ENCODE measurements at places on chromosomes 5 and 9.

GRCh38 chr5:19462019-19462418 is 526.0 kb downstream of the CDH18 start:
- no peak for DNase-seq

GRCh38 chr9:6132650-6133049 is 83.0 kb upstream of the IL33 start:
- no peak for DNase-seq

DNA sequence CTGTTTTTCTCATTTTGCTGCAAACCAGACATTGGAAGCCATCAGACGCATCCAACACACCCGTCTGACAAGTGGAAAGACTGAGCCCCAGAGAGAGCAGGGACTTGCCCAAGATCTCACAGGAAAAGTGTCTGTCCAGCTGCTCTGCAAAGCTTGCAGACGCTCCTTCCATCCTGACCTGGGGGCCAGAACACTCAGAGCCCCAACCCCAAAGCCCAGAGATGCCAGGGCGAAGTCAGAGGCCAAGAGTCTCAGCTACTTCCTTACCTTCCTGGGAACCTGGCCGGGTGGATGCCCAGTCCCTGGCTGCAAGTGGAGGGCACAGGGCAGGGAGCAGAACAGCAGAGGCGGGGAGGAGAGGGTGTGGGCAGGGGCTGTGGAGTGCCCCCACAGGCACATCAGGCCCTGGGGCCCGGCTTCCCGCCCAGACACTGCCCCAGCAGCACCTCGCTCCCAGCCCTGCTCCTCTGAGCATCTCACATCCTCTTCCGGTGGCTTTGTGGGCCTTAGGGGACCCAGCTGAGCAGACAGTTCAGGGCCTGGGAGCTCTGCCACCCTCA is 9.7 kb upstream of the RALGDS start:
- peak; percentile 52 for DNase-seq

- DNase-seq, result no peak
These were observed 574.9 kb upstream of the DMAC1 start for GRCh38 chr9:8374471-8374870.

- DNase-seq, result no peak
These were observed 43.8 kb upstream of the RASEF start for GRCh38 chr9:83106772-83107171.

DNA sequence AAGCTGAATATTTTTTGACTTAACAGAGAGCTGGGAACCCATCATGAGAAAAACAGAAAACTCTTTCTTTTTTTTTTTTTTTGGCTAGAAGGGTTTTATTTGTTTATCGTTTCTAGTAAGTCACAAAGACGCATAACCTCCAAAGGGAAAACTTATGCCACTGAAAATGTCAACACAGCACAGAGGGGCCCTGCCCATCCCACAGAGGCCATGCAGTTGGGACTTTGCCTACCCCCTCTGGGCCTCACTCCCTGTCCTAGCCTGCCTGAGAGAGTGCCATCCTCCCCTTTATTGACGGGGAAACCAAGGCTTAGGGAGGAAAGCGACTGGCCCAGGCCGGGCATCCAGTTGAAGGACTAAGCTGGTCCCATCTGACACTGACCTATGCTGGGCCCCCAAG is 74.7 kb downstream of the VAV2 start:
- DNase-seq, result no peak

- DNase-seq, result peak; percentile 86
These were observed 5.3 kb upstream of the ACO1 start for GRCh38 chr9:32378993-32379729.

GRCh38 chr5:139731281-139731680 is 64.3 kb upstream of the PSD2 start:
- DNase-seq, result no peak

GRCh38 chr5:173720286-173720952 is 104.0 kb upstream of the BOD1 start:
- no peak for DNase-seq

DNA sequence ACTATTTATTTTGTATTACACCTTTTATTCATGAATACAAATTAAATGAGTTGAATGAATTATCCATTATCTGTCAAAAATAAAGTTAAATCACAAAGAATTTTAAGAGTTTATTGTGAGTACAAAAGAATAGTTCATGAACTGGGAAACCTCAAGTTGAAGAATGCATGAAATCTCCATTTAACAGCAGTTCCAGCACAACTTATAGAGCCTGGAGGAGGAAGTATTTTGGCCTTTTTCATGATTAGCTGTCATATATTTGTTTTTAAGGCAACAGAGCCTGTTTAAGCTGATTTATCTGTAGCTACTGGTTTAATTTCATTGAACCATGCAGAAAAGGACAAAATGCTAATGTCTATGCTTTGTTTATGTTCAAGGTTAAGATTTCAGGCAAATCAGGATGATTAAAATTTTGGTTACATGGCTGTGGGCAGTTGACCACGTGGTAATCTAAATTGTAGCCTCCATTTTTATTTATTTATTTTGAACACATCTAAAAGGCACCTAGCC is 12.2 kb downstream of the SPINK1 start:
- DNase-seq, result no peak

GRCh38 chr9:131282688-131283422 is 6.5 kb upstream of the FAM78A start:
- DNase-seq, result peak; percentile 40

GRCh38 chr5:150131978-150132694 is 23.5 kb downstream of the PDGFRB start:
- DNase-seq, result no peak

DNA sequence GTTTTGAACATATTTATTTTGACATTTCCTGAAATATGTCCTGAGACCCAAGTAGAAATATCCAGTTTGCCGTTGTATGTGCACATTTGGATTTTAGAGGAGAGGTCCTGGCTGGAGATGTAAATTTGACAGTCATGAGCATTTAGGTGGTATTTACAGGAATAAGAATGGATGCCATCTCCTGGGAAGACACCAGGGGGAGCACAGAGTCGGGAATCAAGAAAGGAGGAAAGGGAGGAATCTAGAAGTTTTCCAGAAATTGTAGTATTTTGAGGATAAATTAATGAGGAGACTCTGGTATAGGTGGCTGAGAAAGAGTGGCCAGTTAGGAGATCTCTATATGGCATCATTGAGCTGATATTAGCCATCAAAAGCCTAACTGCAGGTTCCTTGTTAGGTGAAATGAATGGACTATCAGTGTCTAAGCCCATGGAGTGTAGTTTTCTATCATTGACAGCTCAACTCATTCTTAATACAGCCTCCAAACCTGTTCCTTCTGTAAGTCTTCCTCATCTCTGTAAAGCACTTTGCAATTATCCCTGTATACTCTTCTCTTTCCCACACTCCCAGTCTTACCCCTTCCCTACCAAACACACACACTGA is 7.2 kb downstream of the GAPT start:
- DNase-seq, result no peak

DNA sequence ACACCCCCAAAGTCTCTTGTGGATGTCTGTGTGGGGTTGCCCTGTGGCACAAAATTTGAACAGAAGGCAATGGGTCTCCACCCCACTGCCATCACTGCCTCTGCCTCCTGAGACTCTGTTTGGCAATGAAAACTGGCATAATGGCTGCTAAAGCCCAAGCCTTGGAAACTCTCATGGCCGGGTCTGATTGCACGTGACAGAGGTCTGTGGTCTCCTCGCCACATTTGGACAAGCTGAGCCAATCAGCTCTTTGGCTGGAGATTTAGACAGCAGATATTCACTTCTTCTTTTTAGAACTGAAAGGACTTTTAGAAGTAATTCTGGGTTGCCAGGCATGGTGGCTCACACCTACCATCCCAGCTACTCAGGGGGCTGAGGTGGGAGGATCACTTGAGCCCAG is 5.5 kb downstream of the GGTA1 start:
- no peak for DNase-seq

DNA sequence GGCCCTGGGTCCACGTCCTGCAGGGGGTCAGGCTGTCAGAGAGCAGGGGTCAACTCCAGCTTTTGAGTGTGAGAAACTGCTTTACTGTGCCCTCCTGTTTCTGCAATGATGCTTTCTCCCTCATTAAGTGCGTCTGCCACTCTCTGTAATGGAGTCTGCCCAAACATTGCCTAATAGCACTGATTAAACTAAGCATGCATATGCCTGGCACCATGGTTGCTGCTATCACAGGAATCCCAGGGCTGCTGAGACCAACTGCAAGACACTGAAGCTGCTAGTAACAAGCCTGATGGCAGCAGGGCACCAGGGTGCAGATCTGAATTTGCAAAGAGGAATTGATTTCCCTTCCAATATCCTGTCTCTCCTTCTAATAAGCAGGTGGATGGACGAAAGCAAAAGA is 125.3 kb downstream of the SLC24A2 start:
- no peak for DNase-seq

- DNase-seq, result no peak
These were observed 15.3 kb downstream of the WHRN start for GRCh38 chr9:114489928-114490327.

GRCh38 chr9:137269231-137269772 is 8.2 kb upstream of the TOR4A start:
- no peak for DNase-seq

DNA sequence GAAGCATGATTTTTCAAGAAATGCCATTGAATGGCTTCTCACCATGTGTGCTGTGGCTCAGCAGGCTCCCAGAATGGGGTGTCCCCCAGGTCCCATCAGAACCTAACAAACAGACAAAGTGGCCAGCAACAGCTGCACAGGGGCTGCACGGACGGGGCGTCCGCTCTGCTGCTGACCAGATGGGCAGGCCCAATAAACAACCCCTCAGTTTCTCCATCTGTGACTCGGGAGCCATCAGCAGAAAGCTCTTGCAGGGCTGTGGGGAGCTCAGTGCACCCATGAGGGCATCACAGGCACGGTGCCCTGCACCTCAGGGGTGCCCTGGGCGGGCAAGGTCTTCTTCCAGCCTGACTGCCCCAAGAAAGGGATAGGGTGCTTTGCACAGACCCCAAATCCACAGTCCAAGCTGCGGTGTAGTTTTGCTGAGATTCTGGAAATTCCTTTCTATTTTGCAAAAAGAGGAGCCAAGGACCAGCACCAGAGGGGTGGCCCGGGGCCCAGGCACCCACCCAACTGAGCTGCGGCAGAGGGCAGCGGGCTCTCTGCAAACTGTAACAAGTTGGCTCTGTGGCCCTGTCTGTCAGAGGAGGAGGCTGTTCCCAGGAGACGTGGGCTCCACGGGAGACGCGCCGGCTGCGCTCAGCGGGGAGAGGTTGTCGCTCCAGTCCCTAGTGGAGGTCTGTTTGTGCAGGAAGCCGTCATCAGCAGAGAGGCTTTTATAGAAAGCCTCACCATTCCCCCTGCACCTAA is 138.7 kb upstream of the PPP1R26 start:
- no peak for DNase-seq

DNA sequence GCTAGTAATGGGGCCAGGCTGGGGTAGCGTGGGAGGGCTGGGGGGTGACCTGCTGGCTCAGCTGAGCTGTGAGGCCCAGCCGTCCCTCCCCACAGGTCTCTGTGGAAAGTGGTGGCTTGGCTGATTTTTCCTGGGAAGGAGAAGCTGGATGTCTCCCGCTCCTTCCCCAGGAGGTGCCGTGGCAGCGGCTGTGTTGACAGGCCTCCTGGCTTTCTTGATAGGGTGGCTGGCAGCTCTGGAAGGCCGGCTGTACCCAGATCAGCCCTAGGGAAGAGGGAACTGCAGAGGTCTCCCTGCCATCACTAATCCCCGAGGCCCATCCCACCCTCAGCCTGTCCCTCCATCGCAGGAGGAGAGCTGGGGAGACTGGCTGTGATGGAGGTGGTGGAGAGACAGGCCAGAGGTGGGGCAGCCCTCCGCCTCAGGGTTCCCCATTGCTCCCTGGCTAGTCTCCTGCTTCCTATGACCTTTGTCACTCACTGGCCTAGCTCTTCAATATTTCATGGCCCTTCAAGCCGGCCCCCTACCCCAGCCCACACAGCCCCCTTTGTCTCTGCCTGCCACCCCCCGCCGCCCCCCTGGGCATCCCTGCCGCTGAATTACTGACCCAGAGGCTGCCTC is 6.8 kb downstream of the CXXC5 start:
- no peak for DNase-seq

DNA sequence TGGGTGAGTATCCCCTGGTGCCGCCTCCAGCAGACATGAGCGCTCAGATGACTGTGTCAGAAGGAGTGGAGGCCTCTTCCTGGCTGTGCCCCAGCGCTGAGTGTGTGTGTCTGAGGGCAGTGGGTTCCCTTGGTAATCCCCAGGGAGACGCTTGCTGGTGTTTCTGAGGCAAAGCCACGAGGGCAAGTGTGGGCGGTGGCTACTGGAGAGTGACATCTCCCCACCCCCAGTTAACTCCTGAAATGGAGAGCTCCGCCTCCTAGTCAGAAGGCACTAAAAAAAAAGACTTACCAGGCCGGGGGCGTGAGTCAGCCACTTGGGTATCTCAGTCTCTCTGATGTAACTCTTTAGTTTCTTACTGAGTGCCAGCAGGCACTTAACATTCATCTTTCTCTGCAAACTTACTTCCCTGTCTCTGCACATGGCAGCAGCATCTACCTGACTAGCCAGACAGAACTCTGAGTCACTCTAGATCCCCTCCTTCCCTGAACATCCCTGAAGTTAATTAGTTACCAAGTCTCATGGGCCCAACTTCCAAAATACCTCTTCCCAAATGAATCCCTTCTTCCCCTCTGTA is 19.3 kb downstream of the ORM2 start:
- peak; percentile 48 for DNase-seq

GRCh38 chr9:76023715-76024195 is 133.3 kb downstream of the PCSK5 start:
- DNase-seq, result no peak

DNA sequence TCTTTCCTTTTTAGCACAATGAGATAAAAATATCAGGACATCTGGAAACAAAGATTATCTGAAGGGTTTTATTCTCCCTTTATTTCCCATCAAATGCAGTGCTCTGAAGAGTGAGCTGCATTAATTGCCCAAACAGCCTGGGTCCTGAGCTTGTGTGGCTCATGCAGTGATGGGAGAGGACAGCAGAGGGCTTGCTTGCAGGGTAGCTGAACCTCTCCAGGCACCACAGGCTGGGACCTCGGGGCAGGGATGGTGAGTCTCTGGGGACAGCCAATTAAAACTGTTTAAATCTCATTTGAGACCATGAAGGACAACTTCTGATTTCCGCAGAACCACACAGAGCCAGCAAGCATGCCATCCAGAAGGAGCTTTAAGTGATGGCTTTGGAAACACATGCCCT is 71.2 kb downstream of the PLAC8L1 start:
- no peak for DNase-seq

GRCh38 chr9:71761938-71762353 is 6.4 kb downstream of the CEMIP2 start:
- no peak for DNase-seq

DNA sequence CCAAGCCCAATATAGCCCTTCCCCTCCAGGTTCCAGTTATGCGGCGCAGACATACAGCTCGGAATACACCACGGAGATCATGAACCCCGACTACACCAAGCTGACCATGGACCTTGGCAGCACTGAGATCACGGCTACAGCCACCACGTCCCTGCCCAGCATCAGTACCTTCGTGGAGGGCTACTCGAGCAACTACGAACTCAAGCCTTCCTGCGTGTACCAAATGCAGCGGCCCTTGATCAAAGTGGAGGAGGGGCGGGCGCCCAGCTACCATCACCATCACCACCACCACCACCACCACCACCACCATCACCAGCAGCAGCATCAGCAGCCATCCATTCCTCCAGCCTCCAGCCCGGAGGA is 6.3 kb downstream of the NR4A3 start:
- DNase-seq, result peak; percentile 19

All from CD8-positive, alpha-beta T cell (primary cell).